ENCODE measurements at places on chromosomes 7 and 10.

DNA sequence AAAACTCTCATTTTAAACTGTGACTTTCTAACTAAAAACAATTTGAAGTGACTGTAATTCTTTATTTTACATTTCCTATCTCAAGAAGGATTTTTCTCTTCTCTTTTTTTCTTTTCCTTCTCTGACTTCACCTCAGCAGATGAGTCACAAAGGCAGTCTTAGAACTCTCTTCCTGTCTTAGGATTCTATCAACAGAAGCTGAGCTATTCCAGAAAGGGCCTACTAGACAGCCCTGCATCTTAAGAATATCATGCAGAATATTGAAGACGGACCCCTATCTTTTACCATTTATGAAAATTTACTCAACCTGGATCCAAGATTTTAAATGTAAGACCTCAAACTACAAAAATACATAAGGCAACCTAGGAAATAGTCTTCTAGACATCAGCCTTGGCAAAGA lies 365.7 kb upstream of the SEMA3C start:
- peak; percentile 31 for DNase-seq

DNA sequence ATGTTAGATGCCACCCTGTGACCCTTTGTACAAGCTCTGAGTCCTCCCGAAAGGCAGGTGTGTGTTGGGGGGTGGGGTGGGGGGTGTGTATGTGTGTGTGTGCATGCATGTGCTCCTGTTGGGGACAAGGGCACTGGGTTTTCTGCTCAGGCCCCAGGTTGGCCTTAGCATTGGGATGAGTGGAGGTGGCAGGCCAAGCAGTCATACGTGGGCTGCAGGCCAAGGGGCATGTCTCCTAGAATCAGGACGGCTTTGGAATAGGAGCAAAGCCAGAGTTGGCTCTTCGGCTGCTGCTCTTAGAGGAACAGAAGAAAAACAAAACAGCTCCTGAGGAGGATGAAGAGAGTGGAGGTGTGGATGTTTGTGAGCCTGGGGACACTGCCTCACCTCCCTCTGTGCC lies 26.0 kb downstream of the HSPA12A start:
- no peak for DNase-seq

DNA sequence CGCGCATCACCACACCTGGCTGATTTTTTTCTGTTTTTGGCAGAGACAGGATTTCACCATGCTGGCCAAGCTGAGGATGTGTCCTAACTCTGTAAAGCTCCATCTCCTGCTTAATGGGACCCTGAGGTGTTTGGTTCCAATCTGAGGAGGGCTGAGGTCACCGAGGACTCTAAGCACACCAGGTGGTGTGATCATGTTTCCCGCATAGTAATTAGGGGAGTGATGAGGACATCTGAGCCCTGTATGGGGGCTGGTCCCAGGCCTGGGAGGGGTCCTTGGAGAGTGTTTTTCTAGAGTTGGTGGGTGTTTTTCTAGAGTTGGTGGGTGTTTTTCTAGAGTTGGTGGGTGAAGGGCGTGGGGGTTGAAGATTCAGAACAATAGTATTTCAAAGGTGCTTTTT lies 3.0 kb upstream of the ABHD11 start:
- DNase-seq = peak; percentile 33

DNA sequence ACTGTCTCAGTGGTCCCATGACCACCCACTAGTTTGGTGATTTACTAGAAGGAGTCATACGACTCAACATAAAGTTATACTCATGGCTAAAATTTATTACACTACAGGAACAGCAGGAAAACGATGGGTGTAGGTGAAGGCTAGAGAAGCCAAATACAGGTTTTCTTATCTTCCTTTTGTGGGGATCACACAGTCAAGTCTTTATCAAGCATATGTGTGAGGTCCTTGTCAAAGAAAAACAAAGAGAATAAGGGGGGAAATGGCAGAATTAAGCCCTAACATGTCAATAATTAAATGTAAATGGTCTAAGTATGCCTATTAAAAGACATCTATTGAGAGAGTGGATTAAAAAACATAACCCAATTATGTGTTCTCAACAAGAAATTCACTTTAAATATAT lies 47.8 kb upstream of the UBN2 start:
- DNase-seq = no peak

- no peak for DNase-seq
These were observed 5.1 kb upstream of the CYTH3 start for GRCh38 chr7:6277476-6277875.

Measured in Caki2 (cell line).